ENCODE measurements at places on chromosomes 12 and 14.

- DNase-seq, result no peak
These were observed 976 bp downstream of the PEX5 start for GRCh38 chr12:7190268-7191055.

DNA sequence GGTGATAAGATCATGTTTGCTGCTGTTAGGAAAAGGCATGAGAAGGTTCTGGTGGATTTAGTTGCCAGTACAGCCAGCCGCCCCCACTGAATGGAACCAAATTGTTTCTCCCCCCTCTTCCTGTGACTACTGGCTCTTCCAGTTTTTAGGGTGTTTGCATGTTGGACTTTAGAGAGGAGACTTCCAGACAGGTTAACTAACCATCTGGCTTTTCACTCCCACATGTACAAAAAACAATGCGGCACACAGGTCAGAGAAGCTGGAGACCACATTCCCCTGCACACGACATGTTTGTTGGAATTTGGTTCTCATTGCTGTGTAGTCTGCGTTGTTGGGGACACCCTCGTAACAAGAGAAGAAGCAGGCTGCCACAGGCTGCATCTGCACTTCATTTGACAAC, 103.9 kb upstream of the TMEM132C start:
- no peak for DNase-seq

DNA sequence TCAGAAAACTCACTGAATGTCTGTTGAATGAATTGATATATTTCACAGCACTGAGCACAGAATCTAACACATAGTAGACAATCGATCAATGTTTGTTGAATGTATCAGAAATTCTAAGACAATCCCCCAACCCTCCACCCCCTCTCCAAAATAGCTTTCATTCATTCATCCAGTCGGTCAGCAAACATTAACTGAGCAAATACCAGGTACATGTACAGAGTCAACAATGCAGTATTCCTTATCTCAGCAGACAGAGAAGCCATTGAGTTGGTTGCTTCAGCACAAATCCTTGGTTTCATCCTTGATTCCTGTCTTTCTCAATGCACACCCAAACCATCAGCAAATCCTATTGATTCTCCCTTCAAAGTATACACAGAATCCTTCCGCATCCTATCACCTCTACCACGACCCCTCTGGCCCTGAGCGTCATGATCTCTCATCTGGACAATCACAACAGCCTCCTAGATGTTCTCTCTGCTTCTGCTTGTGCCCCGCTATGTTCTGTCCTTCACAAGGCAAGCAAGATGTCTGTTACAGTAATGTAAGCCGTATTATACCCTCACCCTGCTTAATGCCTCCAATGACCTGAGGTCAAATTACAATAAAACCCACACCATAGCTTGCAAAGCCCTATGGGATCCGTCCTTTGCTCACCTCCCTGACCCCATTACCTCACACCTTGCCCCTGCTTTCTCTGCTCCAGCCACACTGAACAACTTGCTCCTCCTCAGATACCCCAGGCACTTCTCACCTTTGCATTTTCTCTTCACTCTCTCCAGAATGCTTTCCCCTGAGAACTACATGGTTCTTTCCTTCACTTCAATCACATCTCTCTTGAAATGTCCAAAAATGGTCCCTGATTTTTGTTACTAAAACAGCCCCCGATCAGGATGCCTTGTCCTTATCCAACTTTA, 738.1 kb upstream of the TBX3 start:
- no peak for DNase-seq

GRCh38 chr14:60089221-60089620, 2.5 kb upstream of the PCNX4 start:
- DNase-seq, result no peak

DNA sequence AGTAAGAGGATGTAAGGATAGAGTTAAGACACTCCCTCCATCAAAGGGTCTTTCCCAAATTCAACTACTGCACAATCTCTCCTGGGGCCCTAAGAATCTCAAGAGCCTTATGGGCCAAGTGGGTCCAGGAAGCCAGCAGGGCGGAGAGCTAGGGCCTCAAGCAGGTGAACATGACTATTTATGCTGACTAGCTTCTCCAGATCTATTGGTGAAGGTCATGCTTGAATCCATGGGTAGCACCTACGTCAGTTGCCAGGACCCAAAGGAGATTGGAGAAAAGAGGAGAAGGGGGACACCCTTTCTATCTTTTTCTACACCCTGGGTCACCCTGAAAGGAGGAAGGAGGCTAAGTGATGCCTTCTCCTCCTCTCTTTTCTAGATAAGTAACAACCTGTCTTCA, 534.2 kb upstream of the MIS18BP1 start:
- no peak for DNase-seq

DNA sequence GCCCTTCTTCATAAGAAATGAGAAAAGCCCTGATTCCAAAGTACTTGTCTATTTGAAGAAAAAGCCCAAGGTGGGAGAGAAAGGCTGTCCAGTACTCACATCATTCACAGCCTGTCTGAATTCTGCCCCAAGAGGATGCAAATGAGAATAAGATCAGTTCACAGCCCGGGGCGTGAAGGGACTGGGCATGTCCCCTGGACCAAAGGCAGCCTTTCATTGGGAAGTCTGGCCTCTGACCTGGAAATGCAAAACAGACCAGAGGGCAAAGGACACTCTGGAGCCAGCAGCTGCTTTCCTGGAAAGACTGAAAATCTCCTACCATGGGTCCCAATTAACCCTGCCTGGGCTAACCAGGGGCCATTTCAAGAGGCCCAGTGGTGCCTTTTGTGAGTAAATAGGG, 191.2 kb upstream of the PELI2 start:
- DNase-seq, result no peak

- no peak for DNase-seq
These were observed 1.3 kb downstream of the HVCN1 start for GRCh38 chr12:110687396-110688169.

- no peak for DNase-seq
These were observed 4.1 kb downstream of the NFYB start for GRCh38 chr12:104133866-104134265.

DNA sequence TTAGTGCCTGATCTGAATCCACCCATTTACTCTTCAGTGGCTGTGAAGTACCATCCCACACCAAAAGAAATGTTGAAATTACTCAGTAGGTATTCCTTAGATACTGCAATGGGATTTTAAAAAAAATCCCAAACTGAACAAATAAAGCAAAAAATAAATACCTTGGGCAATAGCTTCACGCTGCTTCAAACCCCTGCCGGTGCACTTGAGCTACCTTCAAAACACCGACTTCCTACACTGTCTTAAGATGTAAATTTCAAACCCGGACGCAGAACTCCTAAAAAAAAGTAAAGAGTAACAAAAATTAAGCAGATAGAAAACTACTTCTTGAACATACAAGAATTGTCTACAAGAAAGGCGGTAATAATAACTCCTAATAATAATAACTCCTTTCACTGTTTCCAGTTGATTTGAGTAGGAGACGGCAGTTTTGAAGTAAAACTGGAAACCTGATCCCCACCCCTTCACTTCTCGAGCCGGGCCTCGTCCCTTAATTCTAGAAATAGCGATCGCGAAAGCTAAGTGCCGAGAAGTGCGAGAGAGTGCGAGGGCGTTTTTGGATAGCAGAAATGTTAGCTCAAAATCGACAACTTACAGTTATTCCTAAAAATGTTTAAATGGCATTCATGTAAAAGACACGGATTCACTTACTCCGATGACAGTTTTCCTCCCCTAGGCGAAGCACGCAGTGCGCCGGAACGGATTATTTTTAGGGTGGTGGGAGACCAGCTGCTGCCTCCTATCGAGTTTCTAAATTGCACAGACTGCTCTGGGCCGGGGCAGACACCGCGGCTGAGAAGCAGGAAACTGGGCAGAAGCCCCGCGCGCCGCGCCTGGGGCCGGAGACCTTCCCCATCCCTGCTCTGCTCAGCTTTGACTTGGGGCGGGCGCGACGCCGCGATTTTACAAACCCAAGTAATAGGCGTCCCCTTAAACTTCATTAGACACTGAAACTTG, at the start of gene ABCC9:
Gene ABCC9 (minus strand): TSS at position 878 of the 957 bp plus-strand sequence. CDS start 4,752 bp downstream, outside the sequence.
- no peak for DNase-seq

- DNase-seq, result no peak
These were observed 460.6 kb upstream of the FOXG1 start for GRCh38 chr14:28305938-28306337.

DNA sequence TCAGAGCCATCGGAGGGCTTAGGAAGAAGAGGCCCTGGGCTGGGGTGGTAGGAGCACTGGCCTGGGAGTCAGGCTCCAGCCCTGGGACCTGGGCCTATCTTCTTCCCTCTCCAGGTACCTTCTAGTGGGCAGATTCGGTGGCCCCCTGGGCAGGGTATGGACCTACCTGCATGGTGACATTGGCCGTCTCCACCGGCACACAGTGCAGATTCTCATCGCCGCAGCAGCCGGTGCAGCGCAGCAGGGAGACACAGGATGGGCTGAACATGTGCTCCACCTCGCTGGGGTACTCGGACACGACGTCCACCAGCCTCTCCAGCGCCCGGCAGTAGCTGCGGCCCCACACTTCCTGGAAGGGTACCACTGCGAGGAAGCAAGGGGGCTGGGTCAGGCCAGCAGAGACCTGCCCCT, 6.2 kb downstream of the PGF start:
- no peak for DNase-seq

DNA sequence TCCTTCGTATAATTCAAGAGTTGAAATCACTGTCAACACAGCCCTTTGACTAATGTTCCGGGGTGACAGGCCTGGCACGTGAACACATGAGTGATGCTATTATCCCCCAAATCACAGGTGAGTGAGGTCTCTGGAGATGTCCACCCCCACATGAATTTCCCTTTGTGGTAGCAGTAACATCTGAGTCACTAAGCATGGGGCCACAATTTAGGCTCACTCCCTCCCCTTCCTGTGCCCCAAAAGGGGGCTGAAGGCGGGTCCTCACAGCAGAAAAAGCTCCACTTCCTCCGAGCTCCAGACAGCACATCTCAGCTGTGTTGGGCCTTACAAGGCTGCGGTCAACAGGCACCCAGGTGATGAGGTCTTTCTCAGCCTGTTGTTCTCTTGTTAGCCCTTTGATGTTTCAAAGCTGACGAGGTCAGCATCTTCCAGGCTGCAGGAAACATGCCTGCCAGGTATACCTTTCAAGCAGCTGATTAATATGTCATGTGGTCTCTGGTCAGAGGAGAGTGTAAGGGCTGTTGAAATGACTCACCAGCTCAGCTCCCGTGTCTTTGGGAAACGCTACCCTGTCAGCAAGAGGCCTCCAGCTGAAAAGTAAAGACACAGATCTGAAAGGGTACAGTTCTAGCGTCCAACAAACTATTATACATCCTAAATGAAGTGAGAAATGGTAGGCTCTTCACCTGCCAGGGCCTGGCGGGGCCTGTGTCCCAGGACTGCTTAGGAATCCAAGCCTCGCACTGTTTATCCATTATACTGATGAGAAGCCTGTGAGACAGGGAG, 107.3 kb downstream of the ZFP36L1 start:
- DNase-seq, result peak; percentile 66

- DNase-seq, result no peak
These were observed 1.8 kb upstream of the CLEC2A start for GRCh38 chr12:9933958-9934357.

- no peak for DNase-seq
These were observed 167.1 kb downstream of the TSPAN9 start for GRCh38 chr12:3244219-3244750.

GRCh38 chr12:130804216-130804615, 34.8 kb downstream of the STX2 start:
- DNase-seq, result no peak

- no peak for DNase-seq
These were observed 15.4 kb upstream of the PLEKHG3 start for GRCh38 chr14:64688811-64689281.

DNA sequence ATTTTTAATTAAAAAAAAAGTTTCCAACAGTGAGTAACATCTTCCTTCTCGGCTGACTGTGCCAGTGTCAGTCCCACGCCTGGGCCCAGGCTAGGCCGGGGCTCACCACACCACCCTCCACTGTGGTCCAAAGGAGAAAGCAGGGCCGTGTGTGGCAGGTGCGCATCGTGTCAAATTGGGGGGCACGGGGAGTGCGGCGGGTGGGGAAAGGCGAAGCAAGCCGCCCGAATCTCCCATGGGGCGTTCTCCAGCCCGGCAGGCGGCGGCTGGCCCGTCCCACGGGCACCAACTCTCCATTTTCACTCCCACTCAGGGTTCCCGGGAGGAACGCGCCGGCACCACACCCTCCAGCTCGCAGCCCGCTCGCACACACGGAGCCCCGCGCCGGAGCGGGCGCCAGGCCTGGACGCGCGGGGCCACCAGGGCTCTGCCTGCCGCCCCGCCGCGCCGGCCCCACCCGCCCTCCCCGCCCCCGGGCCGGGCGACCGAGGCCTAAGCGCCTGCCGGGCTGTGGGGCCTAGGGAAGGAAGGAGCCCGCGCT, 604 bp downstream of the EEA1 start:
- DNase-seq, result peak; percentile 56

GRCh38 chr12:130876758-130877157, 4.9 kb downstream of the RAN start:
- no peak for DNase-seq

DNA sequence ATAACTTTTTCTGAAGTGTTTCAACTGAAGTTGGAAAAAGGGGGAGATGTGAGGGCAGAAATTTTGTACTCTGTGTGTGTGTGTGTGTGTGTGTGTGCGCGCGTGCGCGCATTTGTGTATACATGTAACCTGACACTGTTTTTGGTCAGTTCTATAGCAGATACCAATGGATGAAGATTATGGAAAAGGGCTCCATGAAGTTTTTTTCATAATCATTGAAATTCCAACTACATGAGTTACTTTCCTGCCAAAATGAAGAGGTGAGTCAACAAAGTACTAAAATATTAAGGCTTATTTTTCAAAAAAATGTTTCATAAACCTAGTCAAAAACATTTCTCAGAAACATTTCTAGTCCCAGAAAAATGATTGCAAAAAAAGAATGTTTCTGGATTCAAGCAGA, 25.7 kb upstream of the CERS5 start:
- DNase-seq, result no peak

DNA sequence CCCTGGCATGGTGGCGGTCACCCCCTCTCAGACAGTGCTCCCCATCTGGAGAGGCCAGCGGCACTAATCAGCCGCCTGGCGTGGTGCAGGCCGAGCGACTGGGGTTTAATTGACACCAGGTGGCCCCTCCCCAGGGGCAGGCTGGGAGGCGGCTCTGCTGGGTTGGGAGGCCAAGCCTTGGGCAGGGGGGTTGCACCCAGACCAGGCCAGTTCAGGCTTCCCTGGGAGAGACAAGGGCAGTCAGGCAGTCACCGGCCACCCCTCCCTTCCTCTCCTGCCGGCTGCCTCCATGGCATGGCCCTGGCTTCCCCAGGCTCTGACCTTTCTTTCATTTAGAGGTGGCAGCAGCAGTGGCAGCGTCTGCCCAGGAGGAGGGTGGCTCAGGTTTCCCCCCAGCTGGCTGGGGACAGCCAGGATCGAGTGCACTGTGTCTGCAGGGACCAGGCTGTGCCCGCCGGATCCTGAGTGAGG, 78.1 kb upstream of the NOS1 start:
- DNase-seq, result no peak
